ENCODE measurements at places on chromosomes 3 and 15.
A peak's percentile ranks its signal among the peaks of the same experiment; 100 is the strongest.

DNA sequence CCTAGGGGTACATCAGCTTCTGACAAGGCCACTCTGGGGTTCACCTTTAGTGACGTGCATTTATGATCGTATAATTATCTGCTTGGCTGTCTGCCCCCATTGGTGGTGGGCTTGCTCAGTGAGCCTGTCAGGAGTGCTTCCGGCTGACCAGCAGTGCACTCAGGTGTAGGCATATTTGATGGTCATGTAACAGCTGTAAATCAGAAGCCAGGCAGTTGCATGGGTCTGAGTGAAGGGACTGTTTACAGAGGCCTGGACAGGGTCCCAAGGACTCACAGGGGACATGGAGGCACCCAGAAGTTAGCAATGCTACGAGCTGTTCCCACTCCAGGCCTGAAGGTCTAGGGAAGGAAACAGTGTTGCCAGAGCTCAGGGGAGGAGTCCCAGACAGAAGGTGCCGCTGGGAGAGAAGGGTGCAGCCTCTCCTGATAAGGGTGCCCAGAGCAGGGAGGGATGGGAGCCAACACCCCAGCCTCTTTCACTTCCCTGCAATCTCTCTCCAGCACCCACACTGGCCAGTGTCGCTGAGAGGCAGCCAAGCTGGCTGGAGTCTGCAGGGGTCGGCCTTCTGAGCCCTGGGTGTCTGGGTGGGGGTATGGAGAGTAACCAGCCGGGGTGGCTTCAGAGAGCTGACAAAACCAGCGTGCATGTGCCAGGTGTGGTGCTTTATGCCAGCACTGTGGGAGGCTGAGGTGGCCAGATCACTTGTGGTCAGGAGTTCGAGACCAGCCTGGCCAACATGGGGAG lies 61.3 kb upstream of the PRR23E start:
- no peak for DNase-seq

DNA sequence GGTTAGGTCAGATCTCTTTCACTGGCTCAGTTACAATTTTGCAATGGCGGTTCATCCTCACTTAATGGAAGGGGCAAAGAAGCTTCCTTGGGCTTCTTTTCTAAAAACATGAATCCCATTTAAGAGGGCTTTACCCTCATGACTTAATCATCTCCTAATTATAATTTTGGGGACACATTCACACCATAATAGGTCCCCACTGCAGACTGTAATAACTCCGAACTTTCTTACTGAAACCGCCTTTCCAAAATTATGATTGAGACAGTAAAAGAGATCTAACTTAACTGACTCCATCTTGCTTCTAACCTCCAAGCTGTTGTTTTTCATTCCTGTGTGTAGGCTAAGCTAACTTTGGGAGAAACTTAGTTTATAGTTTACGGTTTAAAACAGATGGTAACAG lies 33.3 kb upstream of the C15orf39 start:
- no peak for DNase-seq

DNA sequence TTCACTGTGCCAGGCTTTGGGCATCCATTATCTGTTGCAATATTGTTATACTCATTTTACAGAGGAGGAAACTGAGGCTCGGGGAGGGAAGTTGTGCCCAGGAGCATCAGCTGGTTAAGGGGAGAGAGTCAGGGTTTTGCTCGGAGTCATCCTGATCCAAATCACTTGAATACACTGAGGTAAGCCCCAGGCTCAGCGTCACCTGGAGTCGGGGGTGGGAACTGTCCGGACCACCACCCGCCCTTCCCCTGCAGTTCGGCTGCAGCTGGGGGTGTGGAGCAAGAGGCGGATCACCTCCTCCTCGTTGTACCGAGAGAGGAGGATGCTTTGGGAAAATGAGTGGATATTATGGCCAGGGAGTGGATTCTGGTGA lies 646 bp downstream of the HRH1 start:
- no peak for DNase-seq

DNA sequence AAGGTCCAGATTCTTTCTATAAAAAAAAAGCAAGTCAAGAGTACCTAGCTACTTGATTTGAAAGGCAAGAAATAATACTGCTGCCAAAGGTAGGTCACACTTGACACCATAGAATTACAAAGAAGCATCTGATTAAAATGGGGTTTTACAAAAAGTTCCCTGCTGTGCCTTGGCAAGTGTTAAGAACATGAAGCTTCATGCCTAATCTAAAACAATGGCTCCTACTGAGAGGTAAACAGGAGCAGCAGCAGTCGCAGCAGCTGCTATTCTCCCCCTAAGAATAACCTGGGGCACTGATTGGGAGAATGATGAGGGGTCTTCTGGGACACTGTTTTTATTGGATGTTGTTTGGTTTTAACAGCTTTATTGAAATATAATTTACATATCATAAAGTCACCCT lies 14.1 kb downstream of the UBP1 start:
- no peak for DNase-seq

- no peak for DNase-seq
Observed at GRCh38 chr3:31004025-31004678, 109.7 kb upstream of the GADL1 start.

- DNase-seq: no peak
Observed at GRCh38 chr3:194091141-194091540, 44.8 kb upstream of the HES1 start.

DNA sequence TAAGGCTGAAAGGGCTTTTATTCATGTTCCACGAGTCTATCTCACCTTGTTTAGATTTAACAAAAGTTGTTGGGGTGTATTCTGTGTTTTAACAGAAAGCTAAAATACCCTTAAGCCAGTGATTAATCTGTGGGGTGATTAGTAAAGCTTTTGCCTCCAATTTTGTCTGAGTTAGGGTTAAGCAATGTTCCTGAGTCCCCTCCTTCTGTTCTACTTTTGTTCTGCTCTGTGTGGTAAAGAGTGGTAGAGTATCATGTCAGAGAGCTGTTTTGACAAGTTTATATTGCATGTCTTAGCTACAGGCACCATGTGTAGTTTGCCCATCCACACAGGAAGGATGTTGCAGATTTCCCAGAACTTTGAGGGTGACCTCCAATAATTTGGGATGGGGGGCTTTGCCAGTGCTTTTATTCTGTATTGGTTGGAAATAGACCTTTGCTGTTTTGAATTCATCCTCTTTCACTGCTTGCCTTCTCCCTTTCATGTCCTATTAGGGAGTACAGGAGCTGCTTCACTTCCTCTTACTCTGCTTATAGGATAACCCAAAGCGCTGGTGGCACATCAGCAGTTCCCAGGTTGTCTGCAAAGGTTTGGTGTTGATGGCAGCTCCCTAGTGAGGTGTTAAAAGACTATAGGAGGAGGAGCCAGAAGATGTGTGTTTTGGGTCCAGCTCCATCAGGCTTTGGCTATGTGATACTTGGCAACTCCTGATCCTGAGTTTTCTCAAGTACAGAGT lies 7.4 kb downstream of the PDE8A start:
- no peak for DNase-seq

DNA sequence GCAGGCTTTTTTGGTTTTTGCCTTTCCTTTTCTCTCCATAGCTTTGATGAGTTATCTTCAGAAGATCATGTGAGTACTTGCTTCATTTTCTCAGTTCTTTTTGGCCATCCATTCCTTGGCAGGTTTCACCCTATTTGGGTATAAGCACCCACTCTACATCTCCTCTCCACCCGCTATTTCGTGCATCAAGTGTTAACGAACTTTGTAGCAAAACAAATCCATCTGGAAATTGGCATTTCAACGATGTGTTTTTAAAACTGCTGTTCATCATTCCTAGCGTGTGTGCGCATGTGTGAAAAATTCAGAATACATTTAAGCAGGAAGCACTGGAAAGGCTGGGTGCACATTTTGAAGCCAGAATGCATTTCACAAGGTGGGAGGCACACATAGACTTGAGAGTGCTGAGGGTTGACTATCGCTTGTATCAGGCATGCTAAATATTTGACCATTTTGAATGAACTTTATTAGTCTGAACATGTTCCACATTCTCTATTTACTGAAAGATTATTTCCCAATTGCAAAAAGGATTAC lies 89.7 kb upstream of the FHIT start:
- DNase-seq: no peak

- DNase-seq: no peak
Observed at GRCh38 chr15:100001405-100001804, 268.2 kb upstream of the LYSMD4 start.

- no peak for DNase-seq
Observed at GRCh38 chr15:97966924-97967620, 6.6 kb downstream of the ARRDC4 start.

DNA sequence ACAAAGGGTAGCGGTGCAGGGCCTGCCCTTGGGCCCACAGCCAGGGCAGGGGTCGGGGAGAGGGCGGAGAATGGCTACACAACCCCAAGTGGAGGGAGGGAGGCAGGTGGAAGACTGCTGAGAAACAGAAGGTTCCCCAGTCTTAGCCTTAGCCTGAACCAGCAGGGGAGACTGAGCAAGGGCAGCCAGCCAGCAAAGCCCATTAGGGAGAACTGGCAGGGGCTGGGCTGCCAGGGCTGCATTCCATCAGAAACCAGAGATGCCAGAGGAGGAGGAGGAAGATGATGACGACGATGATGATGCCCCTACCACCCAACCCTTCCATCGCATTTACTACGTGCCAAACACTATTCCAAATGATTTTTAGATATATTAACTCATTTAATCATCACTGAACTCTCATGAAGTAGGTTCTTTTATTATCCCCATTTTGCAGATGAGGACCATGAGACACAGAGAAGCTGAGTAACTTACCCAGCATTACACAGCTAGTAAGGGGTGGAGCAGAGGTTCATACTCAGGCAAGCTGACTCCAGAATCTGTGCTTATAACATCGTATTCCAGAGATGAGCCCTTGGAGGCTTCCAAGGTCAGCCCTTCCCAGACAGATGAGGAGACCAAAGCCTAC lies 8.7 kb downstream of the SEMA7A start:
- no peak for DNase-seq

DNA sequence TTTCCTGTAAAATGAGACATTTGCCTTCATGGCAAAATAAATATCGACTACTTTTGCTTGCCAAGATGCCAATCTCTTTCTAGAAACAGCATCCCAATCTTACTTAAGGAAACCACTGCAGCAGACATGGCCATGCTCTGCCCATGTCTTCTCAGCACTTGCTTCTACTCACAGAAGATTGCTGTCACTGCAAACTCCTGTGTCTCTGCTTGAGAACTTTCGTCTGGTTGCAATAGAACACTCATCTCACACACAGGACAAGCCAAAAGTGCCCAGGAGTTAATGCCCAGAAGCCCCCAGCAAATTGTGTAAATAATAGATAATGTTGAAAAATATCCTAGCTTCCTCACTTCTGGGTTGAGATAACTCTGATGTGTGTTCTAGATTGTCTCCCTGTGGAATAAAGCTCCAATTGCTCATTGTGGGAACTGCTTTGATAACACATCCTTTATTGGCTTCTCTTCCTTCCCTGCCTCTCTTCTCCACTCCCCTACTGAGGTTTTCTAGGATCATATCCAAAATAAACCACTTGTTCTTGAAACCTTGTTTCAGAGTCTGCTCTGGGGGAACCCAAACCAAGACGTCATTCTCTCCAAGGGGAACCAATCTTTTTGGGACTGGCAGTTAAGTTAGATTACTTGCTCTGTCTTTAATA lies 156.3 kb upstream of the STRIT1 start:
- DNase-seq: no peak

DNA sequence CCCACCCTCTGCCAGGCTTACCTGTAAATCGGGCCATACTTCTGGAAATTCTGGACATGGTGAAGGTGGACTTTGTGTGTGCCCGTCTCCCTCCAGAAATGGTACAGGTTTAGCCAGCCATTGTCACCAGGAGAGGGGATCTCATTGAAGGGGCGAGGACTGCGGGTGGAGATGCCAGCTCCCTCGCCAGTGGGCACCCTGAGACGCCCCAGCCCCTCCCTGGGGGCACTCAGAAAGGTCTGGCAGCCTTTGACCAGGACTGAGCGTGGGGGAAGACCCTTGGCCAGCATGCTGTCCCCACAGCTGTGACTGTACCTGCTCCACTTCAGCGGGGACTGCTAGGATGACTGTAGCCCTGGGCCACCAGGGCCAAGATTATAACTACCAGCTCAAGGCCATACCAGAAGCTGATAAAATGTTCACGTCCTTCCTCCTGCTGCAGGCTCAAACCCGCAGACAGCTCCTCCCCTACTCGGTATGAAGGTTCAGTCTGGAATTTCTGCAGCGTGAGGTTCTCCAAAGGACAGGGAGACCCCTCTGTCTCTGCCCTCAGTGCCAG lies at the start of gene CYP11A1:
TSS of gene CYP11A1 (minus strand) at position 351 of the 559 bp plus-strand sequence. CDS start at position 290, 61 bp downstream.
- no peak for DNase-seq

DNA sequence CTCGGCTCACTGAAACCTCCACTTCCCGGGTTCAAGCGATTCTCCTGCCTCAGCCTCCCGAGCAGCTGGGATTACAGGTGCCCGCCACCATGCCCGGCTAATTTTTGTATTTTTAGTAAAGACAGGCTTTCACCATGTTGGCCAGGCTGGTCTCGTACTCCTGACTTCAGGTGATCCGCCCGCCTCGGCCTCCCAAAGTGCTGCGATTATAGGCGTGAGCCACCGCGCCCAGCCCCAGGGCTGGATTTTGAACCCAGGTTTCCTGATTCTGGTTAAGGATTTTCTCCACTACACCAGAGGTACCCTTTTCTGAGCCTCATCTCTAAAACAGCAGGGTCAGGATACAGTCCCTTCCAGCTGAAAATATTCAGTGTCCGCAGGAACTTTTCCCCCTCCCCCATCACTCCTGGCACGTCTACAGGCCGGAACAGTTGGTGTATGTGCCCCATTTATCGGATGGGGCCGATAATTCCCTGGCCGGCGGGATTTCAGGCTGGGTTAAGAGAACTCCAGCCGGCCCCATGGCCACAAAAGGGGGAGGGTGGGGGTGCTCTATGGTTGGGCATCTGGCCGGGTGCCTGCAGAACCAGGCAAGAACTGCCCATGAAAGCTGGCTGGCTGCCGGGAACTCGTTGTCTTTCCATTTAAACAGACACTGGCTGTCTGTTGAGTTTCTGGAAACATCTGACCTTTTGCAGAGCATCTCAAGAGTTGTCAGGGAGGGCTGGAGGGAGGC lies 26.8 kb upstream of the SEMA4B start:
- peak; percentile 57 for DNase-seq

DNA sequence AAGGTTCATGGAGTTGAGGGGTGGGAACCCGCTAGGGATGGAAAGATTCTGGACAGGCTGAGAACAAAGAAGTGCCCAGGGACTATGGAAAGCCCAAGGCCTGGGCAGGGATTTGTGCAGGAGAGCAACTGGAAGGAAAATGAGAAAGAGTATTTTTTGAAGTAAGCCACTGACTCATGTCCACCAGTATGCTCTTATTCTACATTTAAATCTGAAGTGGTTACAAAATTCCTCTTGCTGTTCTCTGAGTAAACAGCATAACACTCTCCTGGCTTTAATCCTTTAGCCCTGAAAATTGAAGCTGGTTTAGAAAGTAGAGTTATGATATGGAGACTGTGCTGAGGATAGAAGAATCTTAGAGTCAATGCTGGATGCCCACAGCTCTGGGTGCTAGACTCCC lies 165.2 kb downstream of the ISL2 start:
- DNase-seq: no peak

- DNase-seq: no peak
Observed at GRCh38 chr3:162338514-162338913, 841.9 kb downstream of the OTOL1 start.

GRCh38 chr3:3842356-3842755 lies 43.1 kb downstream of the LRRN1 start:
- DNase-seq: no peak

GRCh38 chr3:60142009-60142408 lies 1092.2 kb upstream of the CFAP20DC start:
- DNase-seq: no peak

Data from T47D (cell line).